ENCODE measurements at places on chromosomes 1 and 21.

DNA sequence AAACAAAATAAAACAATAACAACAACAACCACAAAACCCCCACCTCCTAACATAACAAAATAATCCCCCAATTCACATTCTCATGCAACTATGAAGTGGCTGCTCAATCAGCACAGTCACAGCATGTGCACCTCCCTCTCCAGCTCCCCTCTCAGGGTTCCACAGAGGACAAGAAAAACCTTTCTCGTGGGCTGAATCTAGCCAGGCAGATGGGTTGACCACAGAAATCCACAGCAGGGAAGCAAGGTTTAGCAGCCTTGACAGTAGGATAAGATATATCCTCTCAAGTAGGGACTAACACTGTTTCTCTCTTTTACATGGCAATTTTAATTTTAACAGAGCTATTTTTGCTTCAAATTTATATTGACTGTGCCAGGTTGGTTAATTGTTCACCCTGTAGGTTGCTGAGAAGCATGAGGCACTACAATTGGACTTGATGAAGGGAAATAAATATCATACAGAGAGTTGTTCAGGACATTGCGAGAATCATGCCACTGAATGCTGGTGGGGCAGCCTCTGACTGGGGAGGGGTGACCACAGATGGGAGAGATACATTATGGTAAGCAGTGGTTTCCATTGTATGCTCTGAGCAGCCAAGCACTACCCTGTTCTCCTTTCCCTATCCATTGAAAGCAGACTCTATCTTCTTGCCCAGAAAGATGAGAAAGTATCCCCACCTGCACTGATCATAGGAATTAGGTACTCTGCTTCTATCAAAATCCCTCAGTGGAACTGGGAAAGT, 535.1 kb downstream of the DPYD start:
- no peak for DNase-seq

DNA sequence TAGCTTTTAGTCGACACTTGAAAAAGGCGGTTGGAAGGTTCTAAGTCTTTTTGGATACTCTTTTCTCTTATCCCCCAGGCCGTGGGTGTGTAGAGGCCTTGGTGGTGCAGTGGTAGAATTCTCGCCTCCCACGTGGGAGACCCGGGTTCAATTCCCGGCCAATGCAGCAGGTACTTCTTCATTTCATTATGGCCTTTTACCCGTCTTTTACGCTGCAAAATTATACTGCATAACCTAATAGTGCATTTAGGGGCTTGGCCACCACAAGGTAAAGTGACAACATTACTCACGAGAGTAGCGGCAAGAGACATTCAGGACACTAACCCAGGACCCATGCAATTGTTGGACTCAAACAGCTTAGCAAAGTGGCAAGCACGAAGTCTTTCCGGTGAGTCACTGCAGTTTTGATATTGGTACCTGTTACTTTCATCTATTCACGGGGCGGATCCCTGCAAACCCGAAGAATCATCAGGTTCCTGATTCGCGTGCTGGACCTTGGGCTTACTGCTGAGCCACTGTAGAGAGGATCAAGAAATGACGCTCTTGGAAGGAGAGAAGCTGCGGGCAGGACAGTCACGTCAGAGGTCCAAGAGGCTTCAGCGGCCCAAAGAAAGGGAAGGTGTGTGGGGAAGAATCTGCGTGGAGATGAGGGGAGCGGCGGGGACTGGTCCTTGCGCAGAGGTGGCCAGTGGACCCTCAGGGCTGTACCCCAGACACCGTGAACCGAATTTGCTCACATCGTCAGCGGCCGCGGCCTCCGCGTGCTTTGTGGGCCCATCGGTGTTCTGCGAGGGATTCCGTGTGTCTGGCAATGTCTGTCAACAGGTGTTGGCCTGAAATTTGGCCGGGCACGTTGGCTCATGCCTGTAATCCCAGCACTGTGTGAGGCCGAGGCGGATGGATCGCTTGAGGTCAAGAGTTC, 12.9 kb upstream of the RNU1-4 start:
- peak; percentile 52 for DNase-seq

GRCh38 chr1:37673920-37674319, 18.4 kb upstream of the CDCA8 start:
- no peak for DNase-seq

DNA sequence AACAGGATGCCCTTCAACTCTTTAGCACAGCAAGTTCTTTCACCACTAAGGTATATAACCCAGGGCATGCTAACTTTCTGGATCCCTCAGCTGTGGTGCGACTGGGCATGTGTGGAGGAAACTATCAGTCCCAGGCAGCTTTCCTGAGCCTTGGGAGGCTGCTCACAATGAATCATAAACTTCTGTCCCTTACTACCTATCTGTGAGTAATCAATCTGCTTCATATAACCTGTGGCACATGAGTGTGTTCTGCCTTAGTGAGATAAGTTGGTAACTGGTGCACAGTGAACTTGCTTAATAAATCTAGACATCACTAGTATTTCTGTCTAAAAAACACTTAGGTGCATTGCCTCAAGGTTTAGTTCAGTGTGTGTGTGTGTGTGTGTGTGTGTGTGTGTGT, 158.0 kb downstream of the GPATCH2 start:
- no peak for DNase-seq

GRCh38 chr1:69824932-69825331, 257.2 kb downstream of the LRRC7 start:
- DNase-seq, result no peak

DNA sequence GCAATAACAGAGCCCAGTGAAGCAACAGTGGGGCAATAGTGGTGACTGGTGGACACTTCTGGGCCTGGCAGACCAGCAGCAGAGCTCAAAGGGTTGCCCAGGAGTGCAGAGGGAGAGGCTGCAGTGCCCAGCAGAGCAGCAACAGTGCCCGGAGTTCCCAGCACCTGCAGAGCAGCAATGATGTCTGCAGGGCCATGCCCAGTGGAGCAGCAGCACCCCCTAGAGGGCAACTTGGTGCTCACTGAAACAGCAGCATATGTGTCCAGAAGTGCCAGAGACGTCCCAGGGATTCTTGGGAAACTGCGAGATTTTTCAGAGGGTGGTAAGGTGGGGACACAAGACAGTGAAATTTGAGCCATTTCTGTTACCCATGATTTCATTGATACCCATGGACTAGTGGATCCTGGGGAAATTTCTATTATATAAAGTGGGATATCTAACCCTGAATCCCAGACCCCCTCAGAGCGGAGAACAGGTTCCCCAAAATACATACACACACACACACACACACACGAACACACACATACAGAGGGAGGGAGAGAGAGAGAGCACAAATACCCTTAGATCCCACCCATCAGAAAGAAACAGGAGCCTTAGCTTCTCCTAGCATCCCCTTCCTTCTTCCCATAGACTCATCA, 156.9 kb upstream of the GJB5 start:
- DNase-seq, result no peak

DNA sequence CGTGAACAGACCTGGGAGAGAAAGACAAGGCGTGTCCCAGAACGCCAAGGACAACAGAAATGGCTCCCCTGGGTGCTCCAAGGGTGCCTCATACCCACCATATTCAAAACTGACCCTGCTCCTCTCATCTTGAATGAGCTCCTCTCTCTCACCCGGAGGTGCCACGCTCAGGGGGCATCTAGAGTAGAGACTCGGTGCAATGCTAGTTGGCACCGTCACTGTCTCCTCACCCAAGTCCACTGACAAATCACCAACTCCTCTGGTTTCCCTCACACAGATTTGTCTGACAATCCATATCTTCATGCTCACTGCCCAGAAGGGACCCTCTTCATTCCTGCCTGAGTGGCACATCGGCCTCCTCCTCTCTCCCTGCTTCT, 5.0 kb downstream of the TMEM125 start:
- DNase-seq, result no peak

All from ovary (tissue), 10 donors.